ENCODE measurements at places on chromosomes 13 and 19.

- peak; percentile 65 for DNase-seq
Observed at GRCh38 chr19:28864024-28864503, 348.9 kb downstream of the UQCRFS1 start.

- DNase-seq, result no peak
Observed at GRCh38 chr13:97231829-97232196, 9.7 kb downstream of the MBNL2 start.

- DNase-seq, result no peak
Observed at GRCh38 chr19:41518141-41518540, 57.8 kb upstream of the CEACAM21 start.

DNA sequence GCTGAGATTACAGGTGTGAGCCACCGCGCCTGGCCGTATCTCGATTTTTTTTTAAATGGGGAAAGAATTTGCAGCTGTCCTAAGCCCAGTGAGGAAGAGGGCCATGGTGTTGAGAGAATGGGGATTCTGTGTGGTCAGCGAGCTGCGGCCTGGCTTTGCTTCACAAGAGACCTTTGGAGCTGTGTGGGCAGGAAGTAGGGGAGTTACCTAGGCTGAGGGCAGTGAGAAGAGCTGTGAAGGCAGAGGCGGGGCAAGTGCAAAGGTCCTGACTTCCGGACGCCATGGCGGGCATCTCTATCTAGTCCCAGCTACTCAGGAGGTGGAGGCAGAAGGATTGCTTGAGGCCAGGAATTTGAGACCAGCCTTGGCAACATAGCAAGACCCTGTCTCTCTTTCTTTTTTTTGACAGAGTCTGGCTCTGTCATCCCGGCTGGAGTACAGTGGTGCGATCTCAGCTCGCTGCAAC is 4.9 kb downstream of the AP2A1 start:
- DNase-seq, result no peak

DNA sequence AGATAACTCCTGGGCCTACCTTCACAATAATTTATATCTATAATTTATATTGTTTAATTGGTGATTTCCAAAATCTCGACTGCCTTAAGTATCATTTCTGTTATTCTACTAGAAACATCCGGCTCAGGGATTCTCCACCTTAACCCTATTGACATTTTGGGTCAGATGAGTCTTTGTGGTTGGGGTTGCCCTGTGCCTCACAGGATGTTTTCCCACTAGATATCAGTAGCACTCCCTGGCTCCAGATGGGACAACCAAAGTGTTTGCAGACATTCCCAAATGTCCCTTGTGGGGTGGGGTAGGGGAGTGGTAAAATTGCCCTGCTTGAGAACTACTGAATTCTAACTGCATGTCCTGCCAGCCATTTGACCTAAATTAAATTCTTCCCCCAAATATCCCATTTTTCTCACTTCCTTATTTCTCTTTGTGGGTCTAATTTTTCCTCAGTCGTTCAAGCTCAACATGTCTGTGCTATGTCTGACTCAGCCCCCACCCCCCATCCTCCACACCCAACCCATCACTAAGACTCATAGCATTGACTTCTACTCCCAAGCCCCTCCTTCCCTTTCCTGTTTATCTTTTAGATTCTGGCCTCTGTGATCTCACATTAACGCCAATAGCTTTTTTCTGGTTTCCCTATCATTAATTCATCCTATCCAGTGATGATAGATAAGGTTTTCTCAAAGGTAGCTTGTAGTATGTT is 545.1 kb downstream of the EFNB2 start:
- DNase-seq, result no peak

GRCh38 chr13:109790086-109790485 is 3.7 kb upstream of the IRS2 start:
- no peak for DNase-seq

- DNase-seq, result no peak
Observed at GRCh38 chr13:99969919-99970650, 1.5 kb downstream of the ZIC5 start.

- no peak for DNase-seq
Observed at GRCh38 chr19:19459073-19459472, 53.6 kb downstream of the GATAD2A start.

- no peak for DNase-seq
Observed at GRCh38 chr13:99008577-99008976, 30.7 kb upstream of the DOCK9 start.

DNA sequence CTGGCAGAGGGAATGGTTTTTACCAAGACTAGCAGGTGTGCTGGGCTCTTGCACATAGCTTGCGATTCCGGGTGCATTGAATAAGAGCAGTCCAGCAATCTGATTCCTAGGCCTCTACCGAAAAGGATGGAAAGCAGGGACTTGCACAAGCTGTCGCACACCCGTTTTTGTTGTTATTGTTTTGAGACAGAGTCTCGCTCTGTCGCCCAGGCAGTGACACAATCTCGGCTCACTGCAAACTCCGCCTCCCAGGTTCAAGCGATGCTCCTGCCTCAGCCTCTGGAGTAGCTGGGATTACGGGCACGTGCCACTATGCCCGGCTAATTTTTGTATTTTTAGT is 5.5 kb downstream of the EBI3 start:
- no peak for DNase-seq

DNA sequence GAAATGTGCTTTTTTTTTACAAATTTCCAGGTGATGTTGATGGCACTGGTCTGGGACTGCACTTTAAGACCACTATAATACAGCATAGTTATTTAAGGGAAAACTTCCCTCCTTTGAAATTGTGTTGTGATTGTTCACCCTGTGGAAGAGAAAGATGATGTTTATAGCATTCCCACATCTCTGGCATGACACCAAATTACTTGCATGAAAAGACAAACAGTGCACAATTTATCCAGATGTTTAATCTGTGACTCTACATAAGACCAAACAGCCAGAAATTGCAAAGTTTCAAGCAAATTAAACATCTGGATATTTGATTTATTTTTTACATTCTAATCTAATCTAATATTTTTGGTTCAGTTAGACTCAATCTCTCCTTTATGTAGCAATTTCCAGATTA is 51.6 kb downstream of the UFM1 start:
- DNase-seq, result no peak

DNA sequence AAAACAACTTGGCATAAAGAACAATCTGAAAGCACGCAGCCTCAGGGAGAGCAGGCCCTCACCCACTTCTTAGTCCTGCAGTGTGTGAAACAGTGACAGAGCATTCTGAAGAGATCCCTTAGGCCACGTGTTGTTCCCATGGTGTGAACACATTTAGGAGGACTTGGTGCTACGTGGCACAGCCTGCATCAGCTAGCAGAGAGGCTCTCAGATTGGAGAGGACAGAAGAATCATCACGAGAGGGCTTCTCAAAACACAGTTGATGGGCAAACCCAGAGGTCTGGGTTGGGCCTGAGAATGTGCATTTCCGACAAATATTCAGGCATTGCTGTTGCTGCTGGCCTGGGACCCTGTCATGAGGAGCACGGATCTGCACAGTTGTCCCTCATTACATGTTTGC is 26.1 kb upstream of the TFDP1 start:
- DNase-seq, result no peak

- no peak for DNase-seq
Observed at GRCh38 chr13:41991936-41992335, 31.0 kb upstream of the VWA8 start.

DNA sequence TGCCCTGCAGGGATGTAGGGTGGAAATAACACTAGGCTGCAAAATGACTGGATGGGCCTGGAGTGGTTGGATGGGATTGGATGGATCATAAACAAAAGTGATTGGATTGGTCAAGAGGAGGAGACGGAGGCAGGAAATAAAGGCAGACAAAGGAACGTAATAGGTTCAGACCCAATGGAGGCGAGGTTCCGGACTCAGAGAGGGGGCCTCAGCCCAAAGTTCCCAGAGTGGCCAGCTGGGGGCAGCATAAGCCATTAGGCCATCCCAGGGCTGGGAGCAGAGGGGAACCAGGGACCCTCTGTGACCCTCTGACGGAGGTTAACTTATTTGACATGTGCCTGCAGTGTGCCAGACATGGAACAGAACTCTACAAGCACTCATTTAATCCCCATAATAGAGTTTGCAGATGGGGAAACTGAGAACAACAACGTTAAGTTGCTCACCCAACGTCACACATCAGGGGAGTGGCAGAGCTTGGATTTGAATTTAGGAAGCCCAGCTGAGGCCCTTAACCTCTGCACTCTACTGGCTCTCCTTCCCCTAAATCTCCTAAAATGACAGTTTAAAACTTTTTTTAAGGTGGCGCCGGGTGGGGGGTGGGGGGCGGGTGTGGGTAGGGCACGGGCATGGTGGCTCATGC is 15.3 kb upstream of the MAP1S start:
- DNase-seq, result no peak

DNA sequence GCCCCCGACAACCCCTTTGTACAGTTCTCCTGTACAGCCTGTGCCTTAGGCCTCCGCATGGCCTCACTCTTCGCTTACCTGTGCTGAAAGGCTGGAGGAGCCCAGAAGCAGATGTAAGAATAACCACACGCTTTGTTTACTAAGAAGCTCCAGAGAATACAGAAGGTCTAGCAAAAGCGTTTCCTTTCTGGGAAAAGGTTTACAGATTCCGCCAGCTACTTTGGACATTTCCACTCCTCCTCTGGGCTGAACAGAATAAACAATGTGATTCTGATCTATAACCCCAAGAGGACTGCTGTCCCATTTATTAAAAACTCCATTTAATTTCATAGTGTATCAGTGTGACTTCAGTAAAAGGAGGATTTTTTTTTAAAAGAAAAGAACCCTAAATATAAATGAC is 339.2 kb downstream of the DNAJC15 start:
- DNase-seq, result no peak

GRCh38 chr13:101570410-101570809 is 117.9 kb downstream of the ITGBL1 start:
- no peak for DNase-seq

DNA sequence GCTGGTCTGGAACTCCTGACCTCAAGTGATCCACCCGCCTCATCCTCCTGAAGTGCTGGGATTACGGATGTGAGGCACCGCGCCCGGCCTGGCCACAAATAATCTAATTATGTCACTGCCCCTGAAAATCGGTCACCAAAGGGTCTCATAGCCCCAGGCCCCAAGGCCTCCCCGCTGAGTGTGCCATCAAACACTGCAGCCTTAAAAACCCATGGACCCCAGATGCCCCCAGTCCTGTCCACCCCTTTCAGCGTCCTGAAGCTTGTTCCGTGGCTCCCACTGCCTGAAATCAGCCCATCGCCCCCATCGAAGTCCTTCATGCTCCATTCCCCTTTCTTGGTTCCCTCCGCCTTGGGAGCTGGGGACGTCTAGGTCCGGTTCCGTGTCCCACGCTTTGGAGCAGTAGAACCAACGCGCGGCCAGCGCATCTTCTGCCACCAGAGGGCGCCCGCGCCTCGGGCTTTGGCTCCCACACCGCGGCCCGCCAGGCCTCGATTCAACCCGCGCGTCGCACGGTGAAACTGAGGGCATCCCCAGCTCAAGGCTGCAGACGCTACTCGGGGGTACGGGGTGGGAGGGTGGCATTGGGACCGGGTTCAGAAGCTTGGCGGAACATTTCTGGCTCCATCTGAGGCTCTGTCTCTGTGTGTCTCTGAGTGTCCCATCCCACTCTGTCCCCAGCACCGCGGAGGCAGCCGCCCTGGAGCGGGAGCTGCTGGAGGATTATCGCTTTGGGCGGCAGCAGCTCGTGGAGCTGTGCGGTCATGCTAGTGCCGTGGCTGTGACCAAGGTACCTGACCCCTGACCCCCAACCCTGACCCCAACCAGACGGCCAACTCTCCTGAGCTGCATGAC is 3.5 kb downstream of the YJEFN3 start:
- peak; percentile 62 for DNase-seq

DNA sequence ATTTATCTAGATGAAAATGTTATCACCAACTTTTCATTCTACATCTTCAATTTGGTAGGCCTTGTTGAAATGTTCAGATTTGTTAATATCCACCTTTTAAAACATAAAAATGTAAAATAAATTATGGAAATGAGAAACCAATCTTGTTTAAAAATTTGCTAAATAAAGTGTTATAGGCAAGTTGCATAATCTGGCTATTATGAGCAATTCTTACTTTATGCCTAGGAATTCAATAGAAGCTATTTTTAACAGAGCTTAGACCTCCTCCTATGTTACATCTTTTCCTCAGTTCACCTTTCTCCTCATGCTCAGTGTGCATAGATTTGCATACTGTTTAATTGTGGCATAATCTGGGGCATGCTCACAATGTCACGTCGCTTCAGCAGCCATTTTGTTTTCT is 87.9 kb upstream of the POSTN start:
- DNase-seq, result no peak

- DNase-seq, result peak; percentile 26
Observed at GRCh38 chr19:41774515-41774980, 19.2 kb downstream of the CEACAM6 start.

GRCh38 chr13:20415306-20415679 is 110.4 kb downstream of the CRYL1 start:
- no peak for DNase-seq

DNA sequence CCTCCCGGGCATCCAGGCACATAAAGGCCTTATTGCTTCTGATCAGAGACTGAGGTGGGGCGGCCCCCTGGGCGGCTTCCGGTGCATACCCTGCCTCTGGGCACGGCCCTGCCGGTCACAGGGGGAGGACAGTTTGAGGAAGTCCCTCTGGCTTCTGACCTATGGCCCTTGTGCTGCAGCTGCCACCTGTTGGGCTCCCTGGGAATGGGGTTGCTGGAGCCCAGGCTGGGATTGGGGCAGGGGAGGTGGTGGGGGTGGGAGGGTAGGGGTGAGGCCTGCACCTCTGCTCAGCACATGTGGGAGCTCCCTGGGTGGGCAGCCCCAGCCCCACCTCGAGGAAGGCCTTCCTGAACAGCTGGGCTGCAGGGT is 10.7 kb downstream of the ANO8 start:
- DNase-seq, result no peak

DNA sequence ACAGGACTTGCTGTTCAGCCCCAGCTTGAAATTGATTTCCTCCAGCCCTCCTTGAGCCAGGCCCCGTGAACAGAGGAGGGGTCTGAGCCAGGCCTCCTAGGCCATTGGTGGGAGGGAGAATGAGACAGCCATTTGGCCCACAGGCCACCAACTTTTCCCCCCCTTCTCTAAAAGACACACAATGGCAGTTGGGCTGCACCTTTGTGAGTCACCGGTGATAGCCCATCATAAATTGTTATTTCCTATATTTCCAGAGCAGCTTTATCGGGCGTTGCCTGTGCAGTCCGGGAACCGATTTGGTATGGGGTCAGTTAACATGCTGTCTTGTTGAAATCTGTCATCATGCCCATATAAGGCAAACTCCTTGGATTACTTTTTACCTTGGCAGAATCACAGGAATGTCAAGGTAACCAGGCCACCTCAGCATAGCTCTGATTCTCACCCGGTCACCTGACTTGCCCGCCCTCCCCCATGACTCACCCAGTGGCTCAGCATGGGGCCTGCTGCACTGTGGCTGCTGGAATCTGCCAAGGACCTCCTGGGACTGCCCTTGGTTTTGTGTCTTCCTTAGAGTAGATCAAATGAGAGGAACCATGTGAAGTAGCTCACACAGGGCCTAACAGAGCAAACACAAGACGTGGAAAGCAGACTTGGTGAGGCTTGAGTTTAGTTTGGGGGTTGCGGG is 36.1 kb downstream of the ACTN4 start:
- DNase-seq, result no peak

GRCh38 chr13:36783890-36784289 is 35.1 kb upstream of the RFXAP start:
- DNase-seq, result no peak

- no peak for DNase-seq
Observed at GRCh38 chr13:98456413-98456845, 120.5 kb downstream of the STK24 start.

GRCh38 chr13:79360095-79360494 is 46.0 kb downstream of the RBM26 start:
- DNase-seq, result no peak

Measured in NCI-H1105 (cell line).